ENCODE measurements at places on chromosomes 2 and 18.

DNA sequence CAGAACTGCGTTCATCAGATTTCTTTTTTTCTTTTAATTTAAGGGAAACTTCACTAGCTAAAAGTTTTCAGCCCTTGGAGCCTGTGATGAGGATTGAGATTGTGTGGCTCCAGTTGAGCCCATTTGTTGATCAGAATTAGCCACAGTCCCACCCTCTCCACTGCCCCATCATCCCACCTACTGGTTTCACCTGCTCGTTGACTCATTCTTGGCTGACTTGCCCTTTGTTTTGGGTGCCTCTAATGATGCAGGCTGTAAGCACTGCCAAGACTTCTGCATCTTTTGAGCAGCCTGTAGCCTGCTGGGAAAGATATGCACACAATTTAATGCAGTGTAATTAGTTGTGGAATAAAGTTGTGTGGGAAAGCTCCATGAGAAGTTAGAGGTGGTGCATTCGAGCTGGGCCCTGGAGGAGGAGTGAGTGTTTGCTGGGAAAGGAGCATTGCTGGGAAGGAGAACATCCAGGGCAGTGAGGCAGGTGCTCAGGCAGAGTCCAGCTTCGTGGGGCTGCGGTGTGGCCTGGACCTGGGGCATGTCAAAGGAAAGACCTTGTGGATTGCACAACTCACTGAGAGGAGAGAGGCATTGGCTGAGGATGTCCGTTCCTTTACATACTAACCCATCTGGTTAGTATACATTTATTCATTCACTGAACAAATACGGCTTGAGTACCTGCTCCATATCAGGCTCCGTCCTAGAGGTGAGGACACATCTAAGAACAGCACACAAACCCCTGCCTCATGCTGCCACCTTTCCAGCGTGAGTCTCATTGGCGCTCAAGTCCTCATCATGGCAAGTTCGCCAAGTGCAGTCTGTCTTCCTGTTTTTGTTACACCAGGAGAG lies 18.2 kb downstream of the ASPRV1 start:
- no peak for DNase-seq

- no peak for DNase-seq
Observed at GRCh38 chr2:172100935-172101820, 1.5 kb downstream of the DLX2 start.

DNA sequence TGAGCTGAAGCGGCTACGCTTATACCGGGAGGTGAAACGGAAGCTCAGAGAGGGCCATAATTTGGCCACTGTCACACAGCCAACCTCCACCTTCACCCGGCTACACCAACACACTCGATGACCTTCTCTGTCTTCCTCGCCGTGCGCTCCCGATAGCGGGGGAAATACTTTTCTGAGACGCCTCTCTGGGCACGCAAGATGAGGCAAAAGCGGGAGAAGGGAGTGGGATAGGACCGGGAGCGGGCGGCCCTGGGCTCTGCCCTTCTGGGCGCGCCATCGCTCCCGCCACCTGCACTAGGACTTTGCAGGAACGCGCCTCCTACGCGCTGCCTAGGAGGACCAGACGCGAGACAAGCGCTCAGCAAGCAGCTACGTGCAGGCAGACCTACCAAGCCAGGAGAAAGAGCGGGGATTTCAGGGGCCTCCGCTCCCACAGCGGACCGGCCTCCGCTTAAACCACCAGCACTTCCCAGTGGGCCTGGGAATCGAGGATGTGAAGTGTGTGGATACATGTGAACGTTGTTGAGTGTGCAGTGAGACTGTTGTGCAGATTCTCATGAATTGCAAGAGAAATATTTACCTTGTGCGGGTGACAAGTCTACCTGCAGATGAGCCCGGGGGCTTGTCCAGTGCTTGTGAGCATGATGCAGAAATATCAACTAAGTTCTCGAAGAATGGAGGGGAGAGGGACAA lies 11.4 kb downstream of the SIX3 start:
- no peak for DNase-seq

GRCh38 chr2:119574108-119574815 lies 30.0 kb downstream of the CFAP221 start:
- DNase-seq: no peak

DNA sequence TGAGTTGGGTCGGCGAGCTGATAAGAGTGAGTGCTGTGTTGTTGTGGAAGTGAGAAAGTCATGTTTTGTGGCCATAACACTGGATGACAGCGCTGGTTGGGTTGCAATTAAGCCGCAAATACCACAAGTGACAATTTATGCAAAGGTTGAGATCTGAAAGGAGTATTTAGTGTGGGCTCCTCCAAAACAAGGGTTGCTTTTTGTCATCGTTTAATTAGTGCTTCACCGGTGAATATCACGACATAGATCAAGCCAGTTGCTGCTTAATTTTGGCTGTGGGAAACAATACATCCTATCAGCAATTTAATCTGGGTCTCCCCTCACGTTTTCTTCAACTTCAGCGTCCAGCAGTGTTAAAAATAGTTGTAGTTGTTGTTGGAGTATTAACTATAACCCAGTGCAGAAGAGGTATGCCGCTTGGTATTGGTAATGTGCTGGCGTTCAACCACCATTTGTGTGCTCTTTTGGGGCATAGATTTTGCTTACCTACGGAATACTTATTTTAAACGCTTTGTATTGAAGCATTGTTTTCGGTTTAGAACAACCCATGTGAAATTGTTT lies 662 bp downstream of the ACVR2A start:
- DNase-seq: peak; percentile 27

DNA sequence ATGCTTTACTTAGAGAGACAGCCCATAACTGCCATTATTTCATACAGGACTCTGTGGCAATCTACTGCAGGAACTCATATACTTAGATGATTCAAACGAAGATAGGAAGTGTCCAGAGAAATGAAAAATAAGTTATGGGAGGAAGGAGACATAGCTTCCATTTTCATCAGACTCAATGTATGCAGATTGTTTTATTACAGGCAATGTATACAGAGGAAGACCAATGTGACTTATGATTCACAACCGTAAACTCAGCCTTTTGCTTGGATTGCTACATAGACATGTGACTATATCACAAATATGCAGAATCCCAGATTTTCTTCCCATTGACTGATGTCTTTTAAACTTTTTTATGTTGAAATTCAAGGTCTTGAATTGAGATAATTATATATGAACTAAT lies 793.4 kb downstream of the SATB2 start:
- DNase-seq: no peak

- DNase-seq: no peak
Observed at GRCh38 chr2:39266139-39266805, 22.5 kb upstream of the CDKL4 start.

- DNase-seq: no peak
Observed at GRCh38 chr18:3248062-3248657, 559 bp downstream of the MYL12A start.

GRCh38 chr2:8535821-8536685 lies 145.8 kb upstream of the ID2 start:
- DNase-seq: no peak

- DNase-seq: no peak
Observed at GRCh38 chr2:144935736-144936135, 415.8 kb upstream of the ZEB2 start.

GRCh38 chr2:176128982-176129796 lies at the start of gene HOXD8:
HOXD8 (plus strand) TSS chr2:176129705; CDS start chr2:176130367, 662 bp downstream.
- no peak for DNase-seq

- DNase-seq: no peak
Observed at GRCh38 chr18:67290421-67290820, 226.1 kb downstream of the DSEL start.

All from stimulated activated CD8-positive, alpha-beta memory T cell treated with anti-CD3 and anti-CD28 coated beads, Interleukin-2, amount 100 ng/mL, for 1 hour (primary cell).